Activated naive CD4-positive, alpha-beta T cell treated with anti-CD3 and anti-CD28 coated beads, Interleukin-2, amount 50 U/mL, for 16 hours (primary cell): ENCODE measurements at places on chromosomes 12 and 14.

DNA sequence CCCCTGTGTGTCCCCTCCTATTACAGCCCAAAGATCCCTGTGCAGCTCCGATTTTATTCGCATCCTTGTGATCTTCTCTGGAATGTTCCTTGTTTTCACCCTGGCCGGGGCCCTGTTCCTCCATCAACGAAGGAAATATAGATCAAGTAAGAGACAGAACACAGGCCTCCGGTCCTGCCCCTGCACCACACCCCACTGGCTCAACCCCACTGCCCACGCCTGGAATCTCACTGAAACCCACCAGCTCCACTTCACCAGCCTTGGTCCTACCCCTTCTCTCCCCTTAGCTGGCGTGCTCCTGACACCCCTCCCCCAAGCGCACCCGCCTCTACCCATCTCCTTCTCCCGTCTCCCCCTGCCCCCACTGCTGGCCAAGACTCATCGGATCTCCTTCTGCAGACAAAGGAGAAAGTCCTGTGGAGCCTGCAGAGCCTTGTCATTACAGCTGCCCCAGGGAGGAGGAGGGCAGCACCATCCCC is 934 bp upstream of the TAPBPL start:
- no peak for DNase-seq

DNA sequence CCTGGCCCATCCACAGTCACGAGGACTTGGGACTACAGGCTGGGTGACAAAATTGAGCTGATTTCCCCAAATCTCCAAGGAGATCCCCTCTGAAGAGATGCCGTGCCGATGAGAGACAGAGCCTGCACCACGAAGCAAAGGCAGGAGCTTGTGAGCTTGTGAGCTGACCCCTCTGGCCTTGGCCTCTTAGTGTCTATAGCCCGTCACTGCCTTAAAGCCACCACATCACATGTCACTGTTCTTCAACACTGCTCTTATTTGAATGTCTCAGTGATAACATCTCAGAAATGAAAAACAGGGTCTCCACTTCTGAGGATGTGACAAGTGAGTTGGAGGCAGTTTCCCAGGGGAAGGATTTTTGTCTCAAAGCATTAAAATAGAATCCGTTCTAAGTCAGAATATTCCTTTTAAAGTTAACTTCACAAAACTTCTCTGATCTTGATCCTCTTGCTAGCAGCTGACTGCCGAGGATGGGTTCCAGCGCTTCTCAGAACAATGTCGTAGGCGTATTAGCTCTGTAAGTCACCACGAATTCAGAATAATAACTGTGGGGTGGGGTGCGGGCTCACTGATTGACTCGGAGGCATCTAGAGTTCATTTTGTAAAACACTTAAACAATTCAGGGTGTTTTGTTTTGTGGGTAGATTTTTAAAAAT is 37.5 kb downstream of the CHST11 start:
- DNase-seq: peak; percentile 81

GRCh38 chr12:124713436-124714082 is 146.1 kb upstream of the NCOR2 start:
- DNase-seq: peak; percentile 56

- DNase-seq: no peak
Measured at GRCh38 chr12:69456239-69456638, 13.9 kb upstream of the FRS2 start.

- DNase-seq: no peak
Measured at GRCh38 chr12:57066245-57066644, 12.3 kb downstream of the NEMP1 start.

- no peak for DNase-seq
Measured at GRCh38 chr12:67697967-67698366, 49.4 kb downstream of the DYRK2 start.

GRCh38 chr14:100336618-100337530 is 13.7 kb downstream of the SLC25A47 start:
- no peak for DNase-seq

GRCh38 chr14:66600416-66600815 is 92.5 kb downstream of the GPHN start:
- no peak for DNase-seq

DNA sequence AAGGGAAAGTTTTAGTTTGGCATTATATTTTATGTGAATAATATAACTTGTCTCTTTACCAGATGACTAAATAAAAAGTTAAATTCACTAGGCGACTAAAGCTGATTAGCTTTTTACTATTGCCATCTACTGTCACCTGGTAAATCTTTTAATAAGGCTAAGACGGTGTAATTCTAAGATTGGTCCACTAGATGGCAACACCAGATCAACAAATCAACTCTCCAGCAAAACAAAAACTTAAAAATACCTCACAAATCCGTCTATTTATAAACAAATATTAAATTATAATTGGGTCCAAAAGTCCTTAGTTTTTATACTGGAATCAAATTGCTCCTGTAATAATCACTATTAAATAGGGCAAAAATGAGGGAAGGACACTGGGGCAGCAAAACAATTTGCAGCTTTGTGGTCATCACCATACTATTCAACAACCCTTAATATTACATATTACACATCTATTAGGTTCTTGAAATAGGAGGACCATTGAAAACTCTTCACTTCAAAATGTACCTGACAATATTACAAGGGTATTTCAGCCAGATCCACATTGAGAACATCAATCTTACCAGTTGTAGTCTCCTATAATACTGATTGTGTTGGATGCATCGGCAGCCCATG is 47.9 kb downstream of the GALC start:
- no peak for DNase-seq

DNA sequence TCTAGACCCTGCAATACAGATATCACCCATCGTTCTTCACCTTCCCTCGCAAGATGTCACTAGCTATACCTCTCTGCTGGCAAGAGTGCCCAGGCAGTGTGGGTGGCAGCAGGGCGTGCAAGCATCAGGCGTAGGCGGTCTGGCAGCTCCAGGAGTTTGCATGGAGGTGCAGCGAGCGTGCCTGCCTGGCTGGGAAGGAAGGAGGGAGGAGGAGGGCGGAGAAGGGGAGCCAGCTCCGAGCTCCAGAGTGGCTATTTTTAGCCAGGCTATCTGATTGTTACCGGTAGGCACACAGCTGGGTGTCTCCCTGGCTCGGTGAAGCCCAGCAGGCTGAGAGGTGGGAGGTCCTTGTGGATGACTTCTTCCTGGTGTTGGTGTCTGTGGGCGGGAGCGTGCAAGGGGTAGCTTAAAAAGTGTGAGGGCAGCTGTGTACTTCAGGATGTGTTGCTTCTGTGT is 6.2 kb downstream of the FOXJ2 start:
- DNase-seq: peak; percentile 35

GRCh38 chr12:55908726-55909512 is 18.8 kb downstream of the PYM1 start:
- no peak for DNase-seq

GRCh38 chr14:91406982-91407381 is 10.6 kb downstream of the CCDC88C start:
- DNase-seq: no peak

- DNase-seq: no peak
Measured at GRCh38 chr12:44829045-44829444, 47.1 kb downstream of the NELL2 start.

DNA sequence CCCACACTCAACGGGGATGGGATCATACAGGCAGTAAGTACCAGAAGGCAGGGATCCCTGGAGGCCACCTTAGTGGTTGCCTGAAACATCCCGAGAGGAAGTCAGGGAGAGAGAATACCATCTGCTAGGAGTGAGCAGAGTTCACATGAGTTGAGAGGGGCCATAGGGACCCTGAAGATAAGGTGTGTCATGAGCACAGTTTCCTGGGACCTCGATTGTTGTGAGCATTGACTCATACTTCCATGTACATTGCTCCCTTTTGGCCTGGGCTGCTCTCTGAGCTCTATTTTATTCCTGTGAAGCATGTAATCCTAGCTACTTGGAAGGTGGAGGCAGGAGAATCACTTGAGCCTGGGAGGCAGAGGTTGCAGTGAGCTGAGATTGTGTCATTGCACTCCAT is 120.5 kb downstream of the TBC1D30 start:
- DNase-seq: no peak

- no peak for DNase-seq
Measured at GRCh38 chr12:52295663-52296062, 4.3 kb upstream of the KRT81 start.
